ENCODE measurements at places on chromosomes 5 and 9.

- DNase-seq = no peak
Measured at GRCh38 chr5:9713356-9713755, 83.2 kb upstream of the TAS2R1 start.

DNA sequence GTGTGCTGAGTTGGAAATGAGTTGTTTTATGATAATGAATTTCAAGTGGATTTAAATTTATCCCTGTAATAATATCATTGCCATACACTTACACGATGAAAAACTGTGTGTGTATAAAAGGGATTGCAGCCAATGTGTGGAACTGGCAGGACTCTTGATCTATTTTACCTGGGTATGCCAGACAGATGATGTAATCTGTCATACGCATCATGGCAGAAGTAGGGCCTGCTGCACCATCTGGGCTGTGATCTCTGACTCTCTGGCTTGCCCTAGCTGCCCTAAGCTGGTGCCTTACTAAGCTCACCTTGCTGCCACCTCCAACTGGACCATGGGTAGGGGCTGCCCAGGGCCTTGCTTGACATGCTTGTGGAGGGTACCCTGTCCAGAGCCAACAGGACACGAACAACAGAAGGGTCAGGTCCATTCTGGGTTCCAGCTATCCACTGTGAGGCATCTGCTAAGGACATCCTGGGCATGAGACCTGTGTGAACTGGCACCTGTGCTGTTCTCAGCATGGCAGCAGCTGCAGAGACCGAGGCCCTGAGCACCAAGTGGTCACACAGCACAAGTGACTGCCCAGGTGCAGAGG, 184.2 kb downstream of the FSTL4 start:
- DNase-seq = no peak

- DNase-seq = no peak
Measured at GRCh38 chr5:99900302-99900852, 634.8 kb upstream of the FAM174A start.

GRCh38 chr9:68643901-68644809, 60.9 kb upstream of the PIP5K1B start:
- DNase-seq = no peak

DNA sequence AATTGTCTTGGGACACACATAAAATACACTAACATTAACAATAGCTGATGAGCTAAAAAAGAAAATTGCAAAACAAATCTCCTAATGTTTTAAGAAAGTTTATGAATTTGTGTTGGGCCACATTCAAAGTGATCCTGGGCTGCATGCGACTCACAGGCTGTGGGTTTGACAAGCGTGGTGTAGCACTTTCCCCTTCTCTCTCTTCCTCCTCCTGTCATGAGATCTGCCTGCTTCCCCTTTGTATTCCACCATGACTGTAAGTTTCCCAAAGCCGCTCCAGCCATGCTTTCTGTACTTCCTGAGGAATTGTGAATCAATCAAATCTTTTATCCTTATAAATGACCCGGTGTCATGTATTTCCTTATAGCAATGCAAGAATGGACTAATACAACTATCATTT, 178.0 kb downstream of the TLR4 start:
- no peak for DNase-seq

DNA sequence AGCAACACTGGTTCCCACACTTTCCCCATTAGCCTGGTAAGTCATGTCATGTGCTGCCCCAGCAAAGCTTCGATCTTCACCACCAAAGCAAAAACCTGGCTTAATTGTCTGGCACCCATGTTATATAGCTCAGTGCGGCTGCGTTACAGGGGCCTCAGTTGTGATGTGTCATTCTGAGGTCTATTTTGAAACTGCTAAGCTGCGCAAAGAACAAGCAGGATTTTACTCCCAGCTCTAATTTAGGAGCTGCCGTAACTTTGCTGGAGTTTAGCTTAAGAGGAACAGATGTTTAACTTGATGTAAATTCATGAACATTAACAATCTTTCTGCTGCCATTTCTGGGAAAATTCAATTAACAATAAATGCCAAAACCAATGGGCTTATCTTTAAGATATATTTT, 274.1 kb downstream of the HSPA4 start:
- no peak for DNase-seq

All from stimulated activated CD8-positive, alpha-beta memory T cell treated with anti-CD3 and anti-CD28 coated beads, Interleukin-7, amount 100 ng/mL, for 4 hours (primary cell).